ENCODE measurements at places on chromosomes 16 and 17. TPM values are rescaled to one million over a fixed set of nuclear protein-coding genes. Genes with fewer than 3 reads are reported as not detected.

GRCh38 chr16:80759419-80760162 lies 44.8 kb downstream of the CDYL2 start:
- no peak overlapping the region for H3K27ac ChIP-seq
- H3K4me1 ChIP-seq, result no peaks in the 10 kb centered on the region
- H3K27me3 ChIP-seq, result no peaks in the 10 kb centered on the region
- H3K4me3 ChIP-seq, result no peak overlapping the region
- no peaks in the 10 kb centered on the region for H3K36me3 ChIP-seq
- DNase-seq, result no peak

DNA sequence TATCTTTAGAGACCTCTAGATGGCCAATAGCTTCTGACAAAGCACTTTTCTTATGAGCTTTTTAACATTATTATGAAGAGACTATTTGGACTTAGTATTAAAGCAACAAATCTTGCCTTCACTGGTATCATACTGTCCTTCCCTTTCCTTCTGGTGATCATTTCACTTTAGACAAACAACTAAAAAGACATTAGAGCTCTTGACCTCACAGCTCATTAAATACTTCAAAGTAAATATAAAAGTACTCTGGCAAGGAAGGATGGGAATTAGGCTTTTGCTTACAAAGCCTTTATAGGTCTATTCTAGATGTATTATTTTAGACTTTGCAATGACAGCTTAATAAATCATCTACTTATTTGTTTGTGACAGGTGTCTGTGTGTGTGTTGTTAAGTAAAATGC lies 11.1 kb downstream of the STXBP4 start:
- no peaks in the 10 kb centered on the region for H3K27me3 ChIP-seq
- H3K4me3 ChIP-seq, result no peak overlapping the region
- no peak overlapping the region for H3K27ac ChIP-seq
- no peak for DNase-seq
- peaks cover 30% of the 10 kb centered on the region for H3K4me1 ChIP-seq
- peaks cover 3% of the 10 kb centered on the region for H3K36me3 ChIP-seq

DNA sequence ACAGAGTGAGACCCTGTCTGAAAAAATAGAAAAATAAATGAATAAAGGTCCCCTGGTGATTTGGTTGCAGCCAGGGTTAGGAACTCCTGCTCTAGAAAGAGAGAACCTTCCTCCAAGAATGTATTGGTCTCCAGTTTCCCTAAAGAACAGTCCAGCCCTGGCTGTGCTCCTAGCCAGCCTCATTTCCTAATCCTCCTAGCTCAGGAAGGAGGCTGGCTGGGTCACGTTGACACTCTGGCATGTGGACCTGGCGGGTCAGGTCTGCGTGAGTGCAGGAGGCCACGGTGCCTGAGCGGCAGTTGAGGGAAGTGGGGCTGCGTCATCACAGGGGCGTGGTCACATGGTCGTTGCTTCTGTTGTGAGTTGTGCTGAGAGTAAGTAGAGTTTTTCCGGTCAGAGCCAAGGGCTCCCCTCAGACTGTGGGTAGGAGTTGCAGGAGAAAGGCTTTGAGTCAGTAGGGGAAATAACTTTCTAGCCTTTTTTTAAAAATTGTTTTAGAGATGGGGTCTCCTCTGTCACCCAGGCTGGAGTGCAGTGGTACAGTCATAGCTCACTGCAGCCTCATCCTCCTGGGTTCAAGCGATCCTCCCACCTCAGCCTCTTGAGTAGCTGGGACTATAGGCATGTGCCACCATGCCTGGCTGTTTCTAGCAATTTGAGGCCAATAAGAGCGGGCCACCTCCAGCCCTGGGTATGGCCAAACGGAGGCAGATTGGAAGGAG lies 194.0 kb upstream of the CIBAR2 start:
- H3K27ac ChIP-seq, result peak overlapping the region; percentile 2
- DNase-seq, result no peak
- H3K4me3 ChIP-seq, result no peak overlapping the region

DNA sequence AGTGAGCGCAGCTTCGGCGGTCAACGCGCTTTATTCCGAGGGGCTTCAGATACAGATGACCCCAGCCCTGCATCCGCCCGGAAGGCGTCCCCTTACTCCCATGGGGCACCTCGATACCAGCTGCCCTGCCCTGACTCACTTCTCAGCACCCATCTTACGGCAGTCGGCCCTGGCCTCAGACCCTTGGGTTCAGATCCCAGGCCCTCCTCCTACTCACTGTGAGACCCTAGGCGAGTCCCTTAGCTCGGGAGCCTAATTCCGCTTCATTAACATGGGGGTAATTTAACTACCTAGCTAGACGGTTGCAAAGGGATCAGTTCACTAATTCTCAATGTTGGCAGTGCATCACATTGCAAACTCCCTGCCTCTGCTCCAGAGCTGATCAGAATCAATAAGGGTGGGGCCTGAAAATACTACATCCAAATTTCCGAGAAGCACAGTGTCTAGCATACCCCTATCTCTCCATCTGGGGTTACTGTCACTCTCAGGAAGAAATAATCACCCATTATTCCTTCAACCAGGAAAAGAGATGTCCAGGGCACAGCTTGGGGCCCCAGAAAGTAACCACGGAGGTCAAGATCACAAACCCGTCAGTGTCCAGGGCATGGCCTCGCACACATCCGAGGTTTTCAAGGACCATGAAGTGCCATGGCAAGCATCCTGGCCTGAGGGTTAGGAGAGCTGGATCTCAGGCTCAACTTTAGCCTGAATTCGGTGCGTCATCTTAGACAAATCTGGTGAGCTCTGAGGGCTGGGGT lies 415 bp upstream of the FLOT2 start:
- no peaks in the 10 kb centered on the region for H3K27me3 ChIP-seq
- DNase-seq, result no peak
- H3K36me3 ChIP-seq, result no peaks in the 10 kb centered on the region
- peaks cover 40% of the 10 kb centered on the region for H3K4me1 ChIP-seq
- peak overlapping the region; percentile 63 for H3K27ac ChIP-seq
- H3K4me3 ChIP-seq, result peak overlapping the region; percentile 85

GRCh38 chr16:17340804-17341203 lies 130.0 kb downstream of the XYLT1 start:
- H3K4me3 ChIP-seq, result no peak overlapping the region
- peaks cover 22% of the 10 kb centered on the region for H3K4me1 ChIP-seq
- no peak for DNase-seq
- H3K36me3 ChIP-seq, result no peaks in the 10 kb centered on the region
- H3K27me3 ChIP-seq, result no peaks in the 10 kb centered on the region

Gene MXRA7
- 197 TPM for total RNA-seq
